Brain pericyte (primary cell): ENCODE measurements at places on chromosomes 6 and 20.

GRCh38 chr6:14622085-14622484 is 504.5 kb downstream of the CD83 start:
- no peak for DNase-seq

- DNase-seq: no peak
Observed at GRCh38 chr6:166648846-166649245, 21.8 kb upstream of the RPS6KA2 start.

DNA sequence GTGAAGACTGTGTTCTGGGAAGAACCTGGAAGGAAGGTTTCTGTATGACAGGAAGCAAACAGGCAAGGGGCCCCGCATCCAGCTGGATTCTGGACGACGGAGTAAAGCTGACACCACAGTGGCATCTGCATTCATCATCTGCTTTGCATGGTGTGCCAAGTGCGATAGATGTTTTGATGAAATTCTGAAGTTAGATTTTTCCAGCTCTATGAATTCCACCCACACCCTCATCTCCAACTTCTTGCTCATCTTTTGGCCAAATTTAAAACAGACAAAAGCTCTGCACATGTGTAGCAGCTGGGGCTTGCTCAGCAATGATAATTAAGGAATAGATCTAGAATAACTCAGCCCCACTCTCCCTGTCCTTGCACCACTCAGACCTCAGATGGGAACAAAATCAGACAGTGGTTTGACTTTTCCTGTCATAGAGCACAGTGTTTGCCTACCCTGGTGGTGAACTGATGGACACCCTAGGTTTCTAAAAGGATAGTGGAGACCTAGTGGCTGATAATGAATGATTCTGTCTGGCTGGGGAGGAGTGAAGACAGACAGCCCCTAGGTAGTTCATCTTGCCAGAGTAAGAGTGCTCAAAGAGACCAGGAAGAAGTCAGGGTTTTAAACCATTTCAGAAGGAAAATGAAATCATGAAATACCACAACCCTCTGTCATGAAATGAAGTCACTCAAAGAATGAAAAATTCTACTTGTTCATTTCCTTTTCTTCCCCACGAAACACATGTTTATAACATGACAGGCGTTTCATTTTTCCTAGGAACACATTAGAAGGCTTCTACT is 85.8 kb downstream of the BCAS1 start:
- no peak for DNase-seq

DNA sequence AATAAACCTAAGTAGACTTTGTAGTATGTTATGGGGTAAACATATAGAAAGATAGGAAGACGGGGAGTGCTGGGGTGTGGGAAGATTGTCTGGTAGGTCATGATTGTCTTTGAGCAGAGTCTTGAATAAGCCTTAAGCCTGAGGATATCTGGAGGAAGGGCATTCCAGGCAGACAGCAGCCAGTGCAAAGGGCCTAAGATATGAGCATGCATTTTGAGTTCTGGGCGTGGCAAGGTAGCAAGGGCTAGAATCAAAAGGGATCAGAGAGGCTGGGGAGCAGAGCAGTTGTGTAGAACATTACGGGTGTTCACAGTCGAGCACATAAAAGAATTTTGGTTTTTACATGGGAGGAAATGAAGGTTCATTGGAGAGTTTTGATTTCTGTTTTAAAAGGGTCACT is 14.3 kb downstream of the BICRAL start:
- DNase-seq: no peak

- DNase-seq: peak; percentile 63
Observed at GRCh38 chr6:85574932-85575598, 18.6 kb downstream of the SNX14 start.

GRCh38 chr6:89895276-89895874 is 1.1 kb downstream of the GJA10 start:
- DNase-seq: peak; percentile 8

GRCh38 chr6:161409353-161409752 is 135.5 kb upstream of the AGPAT4 start:
- no peak for DNase-seq

GRCh38 chr20:8803065-8803464 is 265.8 kb upstream of the PLCB4 start:
- DNase-seq: no peak

- no peak for DNase-seq
Observed at GRCh38 chr6:129637340-129638054, 72.5 kb downstream of the ARHGAP18 start.

DNA sequence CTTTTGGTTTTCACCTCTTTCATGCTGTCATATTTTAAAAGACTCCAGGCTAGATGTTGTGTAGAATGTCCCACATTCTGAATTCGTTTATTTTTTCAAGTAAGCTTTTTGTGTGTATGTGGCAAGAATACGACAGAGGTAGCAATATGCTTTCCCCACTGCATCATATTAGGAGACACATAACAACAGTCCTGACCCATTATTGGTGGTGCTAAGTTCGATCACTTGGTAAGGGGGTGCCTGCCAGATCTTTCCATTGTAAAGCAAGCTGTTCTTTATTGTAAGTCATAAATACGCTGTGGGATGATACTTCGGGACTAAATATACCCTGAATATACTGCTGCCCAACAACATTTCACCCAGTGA is 588 bp upstream of the NCOA3 start:
- DNase-seq: no peak
